ENCODE measurements at places on chromosomes 16 and 17.
A peak's percentile ranks its signal among the peaks of the same experiment; 100 is the strongest.

DNA sequence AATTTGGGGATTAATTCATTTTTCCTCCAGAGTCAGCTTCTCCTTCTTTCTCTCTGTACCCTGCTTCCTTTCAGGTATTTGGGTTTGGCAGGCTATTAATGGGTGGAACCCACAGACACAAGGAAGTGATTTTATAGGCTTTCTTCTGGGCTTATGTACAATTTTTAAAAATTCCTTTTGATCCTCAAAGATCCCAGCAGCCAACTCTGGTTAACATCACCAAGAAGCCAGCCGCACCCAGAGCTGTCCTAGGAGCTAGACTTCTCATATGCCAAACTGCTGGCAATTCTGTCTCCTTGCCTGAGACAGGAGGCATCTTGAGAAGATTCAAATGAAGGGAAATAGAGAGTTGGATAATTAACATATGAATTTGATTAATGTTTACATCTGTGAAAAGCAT, 47.2 kb upstream of the ELAC2 start:
- DNase-seq, result no peak

- no peak for DNase-seq
Measured at GRCh38 chr17:27532269-27533263, 76.3 kb downstream of the KSR1 start.

DNA sequence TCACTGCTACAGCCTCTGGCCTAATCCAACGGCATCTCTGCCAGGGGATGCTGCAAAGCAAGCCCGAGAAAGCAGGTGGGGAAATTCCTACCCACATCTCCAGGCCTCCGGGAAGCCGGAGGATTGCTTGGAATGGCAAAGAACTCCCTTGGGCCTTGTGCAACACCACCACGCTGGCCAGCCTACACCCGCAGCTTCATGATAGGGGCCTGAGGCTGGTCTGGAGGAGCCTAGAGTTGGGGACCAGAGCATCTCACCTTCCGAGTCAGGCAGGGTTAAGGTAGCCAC, 20.3 kb downstream of the GGA3 start:
- peak; percentile 72 for DNase-seq

- no peak for DNase-seq
Measured at GRCh38 chr16:80046261-80046660, 445.7 kb upstream of the MAF start.

DNA sequence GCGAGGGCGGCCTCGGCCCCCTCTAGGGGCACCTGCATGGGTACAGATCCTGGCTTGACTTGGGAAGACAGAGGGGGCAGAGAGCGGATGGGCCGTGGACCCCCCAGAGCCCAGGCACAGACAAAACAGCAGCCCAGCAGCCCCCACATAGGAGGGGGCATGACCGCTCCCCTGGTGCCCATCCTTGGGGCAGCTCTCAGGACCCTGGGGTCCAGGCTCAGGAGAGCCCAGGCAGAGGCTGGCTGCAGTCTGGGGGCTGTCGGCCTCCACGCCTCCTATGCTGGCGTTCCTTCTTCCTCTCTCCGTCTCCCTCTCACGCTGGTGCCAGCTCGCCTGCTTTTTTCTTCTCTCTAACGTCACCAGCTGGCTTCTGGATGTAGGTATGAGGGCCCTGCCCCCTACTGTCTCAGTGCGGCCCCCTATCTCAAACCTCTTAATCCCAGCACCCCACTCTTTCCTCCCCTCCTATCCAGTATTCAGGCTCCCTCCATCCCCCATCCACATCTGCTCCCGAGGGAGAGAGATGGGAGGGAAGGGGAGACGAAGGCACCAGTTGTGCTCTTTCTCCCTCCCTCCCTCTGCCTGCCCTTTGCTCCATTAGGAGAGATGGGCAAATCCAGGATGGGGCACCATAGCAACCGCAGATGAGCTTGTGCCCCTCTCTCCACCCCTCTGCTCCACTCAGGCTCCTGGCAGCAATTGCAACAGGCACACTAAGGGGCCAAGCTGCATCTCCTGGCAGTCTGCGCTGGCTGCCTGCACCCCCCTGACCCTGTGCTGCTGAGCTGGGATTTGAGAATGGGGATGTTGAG, at the start of gene GPR179:
Gene GPR179, minus strand, starts transcription at position 349 of the 812 bp plus-strand sequence. Its CDS starts 167 bp downstream, at position 182.
- DNase-seq, result no peak

- no peak for DNase-seq
Measured at GRCh38 chr17:78144736-78145641, 1.2 kb upstream of the C17orf99 start.

GRCh38 chr17:69323806-69324205, 3.1 kb downstream of the ABCA5 start:
- DNase-seq, result no peak

DNA sequence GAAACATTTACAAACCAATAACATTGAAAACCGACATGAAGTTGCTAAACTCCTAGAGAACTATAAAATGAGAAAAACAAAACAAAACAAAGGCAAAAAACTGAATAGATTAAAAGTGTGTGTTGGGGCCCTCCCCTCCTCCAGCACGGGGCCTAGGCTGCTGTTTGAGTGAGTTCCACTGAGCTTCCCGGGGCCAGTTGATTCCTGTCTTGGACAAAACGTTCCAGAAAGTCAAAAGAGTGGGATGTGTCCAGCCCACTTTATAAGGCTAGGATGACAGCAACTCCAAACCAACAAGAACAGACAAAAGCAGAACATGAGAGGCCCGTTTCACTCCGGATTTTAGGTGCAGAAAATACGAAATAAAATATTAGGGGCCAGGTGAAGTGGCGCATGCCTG, 11.6 kb upstream of the CSNK1D start:
- no peak for DNase-seq

- DNase-seq, result peak; percentile 80
Measured at GRCh38 chr17:7841396-7841914, 7.4 kb downstream of the KDM6B start.

GRCh38 chr16:354971-355461, 2.5 kb upstream of the AXIN1 start:
- no peak for DNase-seq

DNA sequence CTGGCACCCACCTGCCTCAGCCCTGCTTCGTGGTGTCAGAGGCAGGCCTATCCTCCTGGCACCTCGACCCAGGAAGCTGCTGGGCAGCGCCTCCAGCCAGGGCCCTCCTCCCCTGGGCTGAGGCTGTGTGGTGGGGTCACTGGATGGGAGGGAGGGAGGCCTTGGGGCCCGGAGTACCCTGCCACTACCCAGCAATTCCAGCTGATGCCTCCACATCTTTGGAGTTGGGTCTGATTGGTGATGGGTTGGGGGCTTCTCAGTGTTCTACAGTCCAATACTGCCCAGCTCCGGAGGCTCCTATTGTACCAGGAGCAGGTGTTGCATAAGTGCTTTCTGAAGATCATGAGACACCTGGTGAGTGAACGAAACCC, 48.0 kb downstream of the USP22 start:
- DNase-seq, result no peak

- DNase-seq, result no peak
Measured at GRCh38 chr17:6536053-6536452, 20.3 kb downstream of the PITPNM3 start.

DNA sequence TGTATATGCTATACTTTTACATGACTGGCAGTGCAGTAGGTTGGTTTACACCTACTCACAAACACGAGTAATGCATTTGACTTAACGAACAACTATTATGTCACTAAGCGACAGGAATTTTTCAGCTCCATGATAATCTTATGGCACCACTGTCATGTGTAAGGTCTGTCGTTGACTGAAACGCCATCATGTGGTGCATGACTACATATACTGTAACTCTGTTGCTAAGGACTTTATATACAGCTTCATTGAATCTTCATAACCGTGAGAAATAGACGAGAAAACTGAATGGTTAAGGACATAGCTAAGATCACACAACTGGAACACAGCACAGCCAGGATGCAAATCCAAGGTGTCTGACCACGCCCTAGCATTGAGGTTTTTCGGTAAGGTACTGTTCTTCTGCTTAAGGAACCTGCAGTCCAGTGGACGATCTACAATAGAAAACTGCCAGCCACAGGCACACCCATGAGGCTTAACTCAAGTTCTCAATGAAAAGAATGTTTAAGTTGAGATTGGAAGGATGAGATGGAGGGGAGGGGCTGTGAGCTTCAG, 3.3 kb downstream of the CFAP20 start:
- DNase-seq, result no peak

- DNase-seq, result no peak
Measured at GRCh38 chr17:54307351-54307750, 484.6 kb downstream of the KIF2B start.

GRCh38 chr17:50151041-50151936, 812 bp upstream of the PPP1R9B start:
- peak; percentile 90 for DNase-seq

DNA sequence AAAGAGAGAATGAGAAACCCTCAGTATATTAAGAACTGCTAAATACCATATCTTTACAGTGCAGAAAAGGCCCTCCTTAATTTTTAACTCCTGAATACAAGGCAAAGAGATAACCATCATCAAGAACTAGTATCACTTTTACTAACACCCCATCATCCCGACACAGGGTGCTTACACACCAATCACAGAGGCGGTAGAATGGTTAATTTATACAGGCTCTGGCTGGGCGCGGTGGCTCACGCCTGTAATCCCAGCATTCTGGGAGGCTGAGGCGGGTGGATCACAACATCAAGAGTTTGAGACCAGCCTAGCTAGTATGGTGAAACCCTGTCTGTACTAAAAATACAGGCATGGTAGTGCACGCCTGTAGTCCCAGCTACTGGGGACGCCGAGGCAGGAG, 4.2 kb downstream of the PSMD12 start:
- DNase-seq, result no peak

DNA sequence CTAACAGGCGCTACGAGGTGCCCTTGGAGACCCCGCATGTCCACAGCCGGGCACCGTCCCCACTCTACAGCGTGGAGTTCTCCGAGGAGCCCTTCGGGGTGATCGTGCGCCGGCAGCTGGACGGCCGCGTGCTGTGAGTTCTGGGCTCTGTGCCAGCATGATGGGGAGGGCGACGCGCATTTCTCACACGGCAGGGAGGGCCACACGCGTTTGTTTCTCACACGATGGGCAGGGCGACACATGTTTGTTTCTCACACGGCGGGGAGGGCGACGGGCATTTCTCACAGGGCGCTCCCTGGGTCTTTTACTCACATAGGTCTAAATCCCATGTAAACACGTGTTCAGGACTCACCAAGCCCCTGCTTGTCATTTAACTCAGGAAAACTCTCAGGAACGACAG, 4.4 kb downstream of the GAA start:
- no peak for DNase-seq

- no peak for DNase-seq
Measured at GRCh38 chr16:10114409-10114808, 67.8 kb downstream of the GRIN2A start.

GRCh38 chr16:86080131-86080875, 181.3 kb downstream of the IRF8 start:
- no peak for DNase-seq

DNA sequence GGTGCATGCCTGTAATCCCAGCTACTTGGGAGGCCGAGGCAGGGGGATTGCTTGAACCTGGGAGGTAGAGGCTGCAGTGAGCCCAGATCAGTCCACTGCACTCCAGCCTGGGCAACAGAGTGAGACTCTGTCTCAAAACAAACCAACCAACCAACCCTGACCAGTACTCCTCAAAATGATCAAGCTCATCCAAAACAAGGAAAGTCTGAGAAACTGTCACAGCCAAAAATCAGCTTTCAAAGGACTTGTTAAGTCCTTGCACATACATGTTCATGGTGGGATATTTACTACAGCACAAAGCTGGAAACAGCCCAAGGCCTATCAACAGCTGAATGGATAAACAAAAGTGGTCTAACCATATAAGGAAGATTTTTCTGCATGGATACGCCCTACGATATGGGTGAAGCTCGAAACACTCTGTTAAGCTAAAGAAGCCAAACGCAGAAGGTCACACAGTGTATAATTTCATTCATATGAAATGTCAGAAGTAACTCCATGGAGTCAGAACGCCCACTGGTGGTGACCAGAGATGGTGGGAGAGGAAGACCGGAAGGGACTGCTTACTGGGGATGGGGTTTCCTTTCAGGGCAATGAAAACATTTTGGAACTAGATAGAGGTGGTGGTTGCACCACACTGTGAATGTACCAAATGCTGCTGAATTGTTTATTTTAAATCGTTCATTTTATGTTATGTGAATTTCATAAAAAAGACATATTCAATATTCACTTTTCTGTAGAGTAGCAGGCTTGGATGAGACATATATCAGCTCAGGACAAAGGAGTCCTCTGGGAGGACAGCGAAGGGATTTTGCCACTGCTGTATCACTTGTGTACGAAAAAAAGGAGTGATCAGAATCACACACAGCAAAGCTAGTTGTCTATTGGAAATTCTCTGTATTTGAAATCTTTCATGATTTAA, 17.7 kb downstream of the CCL17 start:
- DNase-seq, result no peak

- DNase-seq, result no peak
Measured at GRCh38 chr16:70437582-70438557, 1.0 kb downstream of the ST3GAL2 start.

DNA sequence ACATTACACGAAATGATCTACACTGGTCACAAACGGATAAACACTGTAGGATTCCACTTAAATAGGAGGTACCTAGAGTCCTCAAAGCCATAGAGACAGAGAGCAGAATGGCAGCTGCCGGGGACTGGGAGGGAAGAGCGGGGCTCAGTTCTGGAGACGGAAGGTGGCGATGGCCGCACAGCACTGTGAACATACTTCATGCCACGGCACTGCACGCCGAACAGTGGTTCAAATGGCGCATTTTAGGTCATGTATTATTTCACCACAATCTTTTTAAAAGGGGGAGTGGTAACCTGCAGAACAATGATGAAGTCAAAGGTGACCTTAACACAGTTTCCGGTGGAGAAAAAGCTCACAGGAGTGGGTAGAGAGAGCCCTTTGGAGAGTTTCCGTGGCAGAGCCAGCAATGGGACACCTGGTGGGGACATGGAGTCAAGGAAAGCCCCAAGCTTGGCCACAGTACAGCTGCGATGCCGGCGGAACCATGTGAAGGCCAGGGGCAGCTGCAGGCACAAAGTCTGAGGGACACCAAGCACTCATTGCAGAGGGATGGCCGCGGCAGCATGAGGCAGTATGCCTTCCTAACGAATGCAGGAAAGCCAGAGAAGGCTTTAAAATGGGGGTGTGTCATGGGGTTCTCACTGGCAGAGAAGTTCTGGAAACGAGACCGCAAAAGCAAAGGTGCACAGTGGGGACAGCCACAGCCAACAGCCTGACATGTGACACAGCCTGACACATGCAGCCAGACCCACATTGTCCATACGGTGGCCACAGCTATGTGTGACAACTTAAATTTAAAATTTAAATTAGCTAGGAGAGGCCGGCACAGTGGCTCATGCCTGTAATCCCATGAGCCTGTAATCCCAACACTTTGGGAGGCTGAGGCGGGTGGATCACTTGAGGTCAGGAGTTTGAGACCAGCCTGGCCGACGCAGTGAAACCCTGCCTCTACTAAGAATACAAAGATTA, 7.3 kb downstream of the FLCN start:
- DNase-seq, result no peak

- DNase-seq, result no peak
Measured at GRCh38 chr16:67346341-67346740, 19.7 kb downstream of the LRRC36 start.

- no peak for DNase-seq
Measured at GRCh38 chr17:50693036-50693682, 14.6 kb downstream of the ANKRD40 start.
